ENCODE measurements at places on chromosomes 5 and 9.

GRCh38 chr5:177996660-177997318 is 747 bp upstream of the PROP1 start:
- no peak for DNase-seq

DNA sequence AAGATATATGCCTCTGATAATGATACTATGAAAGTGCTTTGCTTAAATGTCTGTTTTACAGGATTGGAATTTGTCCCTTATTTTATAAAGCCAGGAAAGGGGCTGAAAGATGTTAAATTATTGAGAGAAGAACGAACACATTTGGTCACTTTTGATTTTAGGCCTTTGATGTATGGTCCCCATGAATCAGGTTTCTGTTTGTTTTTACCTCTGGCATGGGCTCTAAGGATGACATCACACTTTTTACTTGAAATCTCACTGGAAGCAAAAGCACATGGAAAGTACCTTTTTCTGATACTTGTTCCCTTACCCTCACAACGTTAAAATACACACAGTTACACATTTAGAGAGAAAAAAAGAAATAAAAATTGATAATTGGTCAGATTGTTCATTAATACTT is 6.9 kb downstream of the OTULIN start:
- no peak for DNase-seq

GRCh38 chr5:135753990-135754389 is 80.5 kb upstream of the SLC25A48 start:
- no peak for DNase-seq

- DNase-seq = no peak
Observed at GRCh38 chr5:124131466-124131865, 615.0 kb downstream of the ZNF608 start.

- DNase-seq = peak; percentile 31
Observed at GRCh38 chr9:129838707-129839259, 3.5 kb downstream of the USP20 start.

GRCh38 chr5:163498886-163499285 is 6.5 kb upstream of the MAT2B start:
- no peak for DNase-seq

DNA sequence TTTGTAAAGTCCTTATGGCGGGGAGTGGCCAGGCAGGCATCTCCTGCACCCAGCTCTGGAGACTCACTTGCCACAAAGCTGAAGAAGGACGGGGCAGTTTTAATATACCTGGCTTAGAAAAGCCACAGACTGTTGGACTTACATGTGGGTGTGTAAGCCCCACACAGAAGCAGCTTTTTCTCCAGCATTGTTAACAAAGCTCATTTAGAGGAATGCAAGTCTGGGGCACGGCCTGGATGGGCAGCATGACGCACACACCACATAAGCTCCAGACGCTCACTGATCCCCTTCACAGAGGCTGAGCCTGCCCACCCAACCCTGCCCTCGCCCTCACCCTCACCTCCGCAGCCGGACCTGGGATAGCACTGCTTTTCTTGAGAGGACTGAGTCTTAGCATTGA is 58.0 kb upstream of the PDE8B start:
- DNase-seq = no peak

DNA sequence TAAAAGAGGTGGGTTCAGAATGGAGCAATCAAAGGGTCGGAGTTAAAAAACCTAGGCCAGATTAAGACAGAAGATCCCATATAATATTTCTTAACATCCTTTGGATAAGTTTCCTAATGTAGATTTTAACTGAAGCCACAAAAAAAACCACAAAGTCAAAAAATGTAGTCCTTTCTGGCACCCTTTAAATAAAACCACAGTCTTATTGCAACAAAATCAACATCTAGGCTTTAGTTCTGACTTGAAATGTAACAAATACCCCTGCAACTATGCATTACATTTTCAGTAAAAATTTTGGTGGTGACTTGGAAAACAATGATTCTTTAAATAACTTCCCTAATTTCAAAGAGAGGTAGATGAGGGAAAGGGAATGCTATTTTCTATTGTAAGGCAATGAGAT is 109.2 kb downstream of the PSAT1 start:
- DNase-seq = no peak

DNA sequence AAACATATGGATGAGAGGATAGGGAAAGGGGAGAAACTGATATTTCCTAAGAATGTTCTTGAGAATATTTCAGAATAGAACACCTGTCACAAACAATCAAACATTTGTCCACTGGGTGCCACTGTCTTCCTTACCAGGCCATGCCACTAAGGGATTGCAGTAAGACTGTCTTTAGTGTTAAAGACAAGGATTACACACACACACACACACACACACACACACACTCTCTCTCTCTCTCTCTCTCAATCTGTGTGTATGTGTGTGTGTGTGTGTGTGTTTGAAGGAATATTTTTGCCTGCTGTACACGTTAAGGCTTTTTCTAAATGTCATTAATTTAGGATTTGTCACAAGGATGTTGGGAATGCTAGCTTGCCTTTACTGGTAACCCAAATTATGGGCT is 54.4 kb downstream of the CCDC192 start:
- peak; percentile 8 for DNase-seq

DNA sequence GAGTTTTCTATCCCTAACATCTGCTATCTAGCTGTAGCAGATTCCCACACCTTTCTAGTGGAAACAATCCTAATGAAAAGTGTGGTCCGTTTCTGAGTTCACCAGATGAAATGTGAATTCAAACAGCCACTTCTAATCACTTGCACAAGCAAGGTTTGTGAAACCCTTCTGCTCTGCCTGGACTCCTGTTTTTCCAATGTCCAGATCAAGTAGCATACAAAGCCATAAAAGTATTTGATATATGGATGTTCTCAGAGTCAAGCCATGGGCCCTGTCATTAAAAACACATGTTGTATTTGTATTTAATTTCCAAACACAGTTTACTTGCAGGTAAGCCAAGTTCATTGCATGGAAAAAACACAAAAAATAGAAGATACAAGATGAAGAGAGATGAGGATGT is 570.4 kb downstream of the NR2F1-AS1 start:
- DNase-seq = no peak

DNA sequence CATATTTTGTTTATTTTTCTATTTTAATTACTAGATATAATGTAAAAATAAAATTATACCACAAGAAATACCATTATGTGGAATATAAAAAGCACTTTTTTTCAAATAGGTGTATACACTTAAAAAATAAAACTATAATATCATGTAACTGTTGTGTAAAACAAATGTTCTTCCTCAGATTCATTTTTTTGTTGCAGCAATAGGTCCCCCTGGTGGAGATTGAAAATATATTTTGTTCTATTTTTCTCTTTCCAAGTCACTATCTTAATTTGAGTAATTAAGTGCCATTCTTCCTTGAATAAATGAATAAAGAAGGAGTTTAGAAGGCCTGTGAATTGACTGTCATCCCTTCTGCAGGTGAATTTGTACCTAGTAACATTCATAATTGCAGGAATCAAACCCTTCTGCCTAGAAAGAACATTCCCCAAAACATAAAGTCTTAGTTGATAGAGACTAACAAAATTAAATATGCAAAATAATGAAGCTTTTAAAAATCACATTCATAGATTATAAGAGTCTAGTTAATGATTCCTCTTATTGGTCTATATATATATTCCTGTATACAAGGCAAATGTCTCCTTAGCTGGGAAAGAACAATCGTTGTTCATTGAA is 23.4 kb downstream of the CETN3 start:
- no peak for DNase-seq

- DNase-seq = no peak
Observed at GRCh38 chr9:114720086-114720676, 38.2 kb upstream of the TEX48 start.

DNA sequence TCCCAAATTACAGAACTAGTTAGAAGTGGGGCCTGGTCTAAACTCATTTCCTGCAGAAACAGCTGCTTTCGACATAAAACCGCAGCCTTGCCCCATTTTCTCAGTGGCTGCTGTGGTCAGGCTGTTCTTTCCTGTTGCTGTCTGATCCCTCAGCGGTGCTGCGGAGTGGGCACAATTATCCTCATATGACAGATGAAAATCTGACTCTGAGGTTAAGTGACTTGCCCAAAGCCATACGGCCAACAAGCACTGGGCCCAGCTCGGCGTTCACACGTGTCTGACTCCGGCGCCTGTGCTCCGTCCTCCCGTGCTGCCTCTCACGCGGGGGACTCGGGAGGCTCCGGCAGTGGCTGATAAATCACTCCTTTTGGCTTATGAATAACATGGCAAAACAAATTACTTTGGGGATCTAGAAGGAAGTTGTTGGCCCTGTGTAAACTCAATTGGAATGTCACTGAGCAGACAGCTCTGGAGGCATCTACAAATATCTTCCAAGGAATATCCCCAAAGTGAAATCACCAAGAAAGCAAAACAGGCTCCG is 142.6 kb upstream of the LMX1B start:
- DNase-seq = peak; percentile 87

DNA sequence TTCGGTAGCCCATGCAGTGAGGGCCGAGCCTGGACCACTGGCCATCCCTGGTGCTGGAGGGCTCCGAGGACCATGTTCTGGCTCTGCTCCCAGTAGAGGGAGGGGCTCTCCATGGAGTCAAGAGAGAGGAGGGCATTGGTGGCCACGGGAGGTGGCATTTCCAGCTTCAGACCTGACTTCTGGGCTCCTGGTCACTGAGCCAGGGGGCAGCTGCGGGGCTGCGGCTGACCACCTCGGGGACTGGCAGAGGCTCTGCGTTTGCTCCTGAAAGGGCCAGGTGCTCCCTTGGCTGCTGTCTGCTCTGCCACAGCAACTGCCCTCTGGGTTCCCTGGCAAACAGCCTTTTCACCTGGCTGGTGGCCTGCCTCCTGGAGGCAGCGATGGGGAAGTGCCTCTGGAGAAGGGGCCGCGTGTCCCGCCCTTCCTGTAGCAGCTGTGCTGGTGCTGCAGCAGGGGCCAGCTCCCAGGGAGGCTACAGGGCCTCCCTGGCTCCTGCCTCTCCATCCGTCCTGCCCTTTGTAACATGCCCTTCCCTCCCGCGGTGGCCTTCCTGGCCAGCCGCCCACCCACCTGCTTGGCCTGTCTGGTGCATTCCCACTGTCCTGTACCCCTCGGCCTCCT is 144.6 kb downstream of the CACNA1B start:
- no peak for DNase-seq

DNA sequence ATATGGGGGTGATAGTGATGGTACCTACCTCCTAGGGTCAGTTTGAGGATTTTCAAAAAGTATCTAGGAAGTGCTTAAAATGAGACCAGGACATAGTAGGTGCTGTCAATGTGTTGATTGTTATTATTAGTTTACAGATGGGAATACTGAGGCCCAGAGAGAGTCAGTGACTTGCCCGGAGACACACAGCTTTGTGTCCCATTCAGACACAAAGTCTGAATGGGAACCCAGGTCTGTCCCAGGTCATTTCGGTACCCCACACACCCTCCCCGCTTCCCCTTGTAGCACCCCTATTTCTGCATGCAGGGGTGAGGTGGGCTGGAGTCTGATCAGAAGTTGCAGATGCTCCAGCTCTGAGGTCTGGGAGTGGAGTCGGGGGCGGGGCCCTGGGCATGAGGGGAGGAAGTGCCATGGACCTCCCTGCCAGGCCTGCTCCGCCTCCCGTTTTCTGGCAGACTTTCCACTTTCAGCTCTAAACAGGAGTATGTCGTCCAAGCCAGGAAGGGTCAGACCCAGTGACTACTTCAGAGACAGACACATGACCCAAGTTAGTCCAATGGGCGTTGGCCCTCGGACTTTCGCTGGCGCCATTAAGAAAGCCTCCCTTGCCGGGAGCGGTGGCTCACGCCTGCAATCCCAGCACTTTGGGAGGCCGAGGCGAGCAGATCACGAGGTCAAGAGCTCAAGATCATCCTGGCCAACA is 3.2 kb upstream of the DBN1 start:
- DNase-seq = no peak

DNA sequence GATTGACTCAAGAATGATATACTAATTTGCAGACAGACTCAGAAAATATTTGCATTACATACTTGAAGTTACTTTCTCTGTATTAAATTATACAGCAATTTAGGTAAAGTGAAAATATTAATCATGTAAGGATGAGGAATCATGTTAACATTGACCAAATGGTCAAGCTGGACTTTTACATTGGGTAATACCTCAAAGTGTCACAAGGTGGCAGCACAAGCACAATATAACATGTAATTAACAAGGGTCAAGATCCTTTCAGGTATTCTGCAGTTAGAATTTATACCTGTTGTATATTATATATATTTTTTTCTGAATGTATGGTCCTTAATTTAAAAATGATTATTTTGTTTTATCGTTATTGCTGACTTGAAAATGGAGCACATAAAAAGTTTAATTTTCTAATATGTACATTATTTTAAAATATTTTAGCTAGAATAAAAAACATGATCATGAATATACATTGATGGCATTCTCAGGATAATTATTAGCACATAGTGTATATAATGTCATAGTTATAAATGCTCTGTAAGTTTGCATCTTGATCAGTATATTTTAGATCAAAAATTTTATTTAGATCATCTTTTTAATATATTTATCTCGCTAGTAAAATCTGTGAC is 8.6 kb downstream of the HAPLN1 start:
- no peak for DNase-seq

GRCh38 chr9:98944057-98944733 is 488 bp downstream of the COL15A1 start:
- no peak for DNase-seq

- no peak for DNase-seq
Observed at GRCh38 chr5:76657683-76658311, 34.6 kb upstream of the F2RL2 start.

DNA sequence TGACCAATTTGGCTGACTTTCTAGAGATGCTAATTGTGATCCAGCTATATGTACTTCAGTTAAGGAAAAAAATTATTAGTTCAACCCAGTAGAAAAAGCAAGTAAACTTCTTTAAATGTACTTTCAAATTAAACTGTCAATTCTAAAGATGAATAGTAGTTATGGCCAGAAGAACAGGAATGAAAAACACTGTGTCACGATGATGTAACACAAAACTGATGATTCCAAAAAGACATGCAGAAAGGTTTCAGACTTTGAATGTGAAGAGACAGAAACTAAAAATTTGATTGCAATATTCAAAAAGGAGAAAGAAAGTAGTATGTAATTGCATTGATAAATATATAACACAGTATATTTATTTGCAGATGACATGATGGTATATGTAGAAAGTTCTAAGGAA is 127.3 kb upstream of the NR4A3 start:
- no peak for DNase-seq

DNA sequence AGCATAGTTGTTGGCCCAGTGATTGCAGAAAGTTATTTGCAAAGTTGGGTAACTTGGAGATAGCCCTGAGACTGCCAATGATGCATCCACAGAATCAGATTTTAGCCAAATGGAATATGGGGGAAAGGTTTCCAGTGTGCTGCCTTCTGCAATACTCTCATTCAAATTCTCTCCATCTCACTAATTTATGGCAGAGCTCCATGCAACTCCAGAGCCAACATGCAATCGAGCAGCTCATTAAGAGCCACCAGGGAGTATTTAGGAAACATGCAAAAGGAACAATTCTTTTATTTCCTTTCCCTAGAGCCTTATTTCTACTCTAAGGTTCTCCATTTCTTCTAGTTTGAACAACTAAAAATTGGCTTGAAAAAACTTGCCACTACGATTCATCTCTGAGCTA is 135.9 kb upstream of the MARCHF11 start:
- DNase-seq = no peak

GRCh38 chr9:86795047-86795442 is 152.3 kb downstream of the GAS1 start:
- DNase-seq = no peak

GRCh38 chr5:178984145-178985072 is 10.7 kb downstream of the GRM6 start:
- no peak for DNase-seq
